Stimulated activated naive CD4-positive, alpha-beta T cell treated with Interleukin-2 at 50 U/mL for 16 hours (primary cell): ENCODE measurements at places on chromosomes 7 and 10.

DNA sequence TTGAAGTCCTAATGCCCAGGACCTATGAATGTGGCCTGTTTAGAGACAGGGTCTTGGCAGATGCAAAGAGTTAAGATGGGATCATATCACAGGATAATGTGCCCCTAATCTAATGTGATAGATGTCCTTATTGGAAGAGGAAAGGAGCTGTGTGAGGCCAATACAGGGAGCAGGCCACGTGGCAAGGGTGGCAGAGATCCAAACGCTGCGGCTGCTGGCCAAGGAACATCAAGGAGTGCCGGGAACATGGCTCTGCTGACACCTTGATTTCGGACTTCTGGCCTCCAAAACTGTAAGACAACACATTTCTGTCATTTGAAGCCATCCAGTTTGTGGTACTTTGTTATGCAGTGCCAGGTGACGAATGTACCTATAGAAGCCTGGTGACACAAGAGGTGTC, 37.7 kb upstream of the EZH2 start:
- DNase-seq = no peak

DNA sequence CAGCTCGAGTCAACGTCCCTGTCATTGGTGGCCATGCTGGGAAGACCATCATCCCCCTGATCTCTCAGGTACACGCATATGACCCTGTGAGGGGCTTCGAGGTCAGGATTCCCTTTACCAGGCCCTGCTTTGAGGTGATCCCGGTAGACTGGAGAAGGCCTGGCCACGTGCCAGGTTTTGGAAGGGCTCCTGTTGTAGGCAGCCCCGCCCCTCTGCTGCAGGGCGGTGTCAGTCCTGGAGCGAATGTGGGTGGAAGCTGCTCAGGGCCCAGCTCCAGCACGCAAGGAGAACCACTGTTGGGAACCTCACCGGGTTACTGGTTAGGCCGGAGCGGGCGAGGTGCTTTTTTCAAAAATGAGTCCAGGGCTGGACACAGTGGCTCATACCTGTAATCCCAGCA, 15.6 kb downstream of the MDH2 start:
- no peak for DNase-seq

GRCh38 chr7:150919160-150919559, 59.0 kb downstream of the KCNH2 start:
- no peak for DNase-seq

- peak; percentile 20 for DNase-seq
These were observed 2.2 kb upstream of the LRRC27 start for GRCh38 chr10:132329565-132330485.

- no peak for DNase-seq
These were observed 6.6 kb upstream of the WDFY4 start for GRCh38 chr10:48678041-48678440.

- DNase-seq = no peak
These were observed at the start of gene CHST15 for GRCh38 chr10:124092860-124093773. Gene CHST15 (minus strand): TSS chr10:124093598. CDS start chr10:124046212, 47,386 bp downstream.
